ENCODE measurements at places on chromosomes 1 and 21.

- H3K4me3 ChIP-seq = no peak overlapping the region
- no peaks in the 10 kb centered on the region for H3K36me3 ChIP-seq
- H3K27ac ChIP-seq = peak overlapping the region; percentile 10
These were observed 90.8 kb upstream of the CCDC190 start for GRCh38 chr1:162951553-162952315.

DNA sequence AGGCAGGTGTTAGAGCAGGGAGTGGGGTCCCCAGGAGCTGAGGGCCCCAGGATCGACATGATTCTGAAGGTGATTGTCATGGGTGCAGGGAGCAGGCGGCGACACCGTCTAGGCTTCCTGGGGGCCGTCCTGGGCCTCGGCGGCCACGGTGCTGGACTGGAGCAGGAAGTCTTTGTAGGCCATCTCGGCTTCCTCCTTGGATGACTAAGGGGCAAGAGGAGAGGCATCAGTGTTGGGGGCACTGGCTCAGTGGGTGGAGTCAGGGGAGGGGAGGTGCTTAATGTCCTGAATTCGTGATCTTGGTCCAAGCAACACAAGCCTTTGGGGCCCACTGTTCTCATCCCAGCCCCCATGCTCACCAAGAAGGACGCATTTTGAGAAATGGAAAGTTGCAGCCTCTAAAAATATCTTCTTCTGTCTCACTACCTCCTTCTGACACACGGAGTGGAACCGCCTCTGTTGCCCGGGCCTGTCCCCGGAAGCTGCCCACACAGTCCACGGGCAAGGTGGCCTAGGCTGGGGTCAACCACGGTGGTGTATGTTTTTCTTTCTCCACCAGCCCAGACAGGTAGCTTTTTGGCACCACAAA is 8.6 kb upstream of the FCMR start:
- H3K4me3 ChIP-seq = no peak overlapping the region
- no peaks in the 10 kb centered on the region for H3K4me1 ChIP-seq
- no peaks in the 10 kb centered on the region for H3K36me3 ChIP-seq
- peak; percentile 29 for DNase-seq
- H3K27me3 ChIP-seq = no peaks in the 10 kb centered on the region
- no peak overlapping the region for H3K27ac ChIP-seq

GRCh38 chr21:45266518-45267389 is 20.9 kb downstream of the POFUT2 start:
- H3K4me3 ChIP-seq = no peak overlapping the region
- no peak overlapping the region for H3K27ac ChIP-seq
- H3K36me3 ChIP-seq = peaks cover 31% of the 10 kb centered on the region
- DNase-seq = no peak
- H3K27me3 ChIP-seq = no peaks in the 10 kb centered on the region

DNA sequence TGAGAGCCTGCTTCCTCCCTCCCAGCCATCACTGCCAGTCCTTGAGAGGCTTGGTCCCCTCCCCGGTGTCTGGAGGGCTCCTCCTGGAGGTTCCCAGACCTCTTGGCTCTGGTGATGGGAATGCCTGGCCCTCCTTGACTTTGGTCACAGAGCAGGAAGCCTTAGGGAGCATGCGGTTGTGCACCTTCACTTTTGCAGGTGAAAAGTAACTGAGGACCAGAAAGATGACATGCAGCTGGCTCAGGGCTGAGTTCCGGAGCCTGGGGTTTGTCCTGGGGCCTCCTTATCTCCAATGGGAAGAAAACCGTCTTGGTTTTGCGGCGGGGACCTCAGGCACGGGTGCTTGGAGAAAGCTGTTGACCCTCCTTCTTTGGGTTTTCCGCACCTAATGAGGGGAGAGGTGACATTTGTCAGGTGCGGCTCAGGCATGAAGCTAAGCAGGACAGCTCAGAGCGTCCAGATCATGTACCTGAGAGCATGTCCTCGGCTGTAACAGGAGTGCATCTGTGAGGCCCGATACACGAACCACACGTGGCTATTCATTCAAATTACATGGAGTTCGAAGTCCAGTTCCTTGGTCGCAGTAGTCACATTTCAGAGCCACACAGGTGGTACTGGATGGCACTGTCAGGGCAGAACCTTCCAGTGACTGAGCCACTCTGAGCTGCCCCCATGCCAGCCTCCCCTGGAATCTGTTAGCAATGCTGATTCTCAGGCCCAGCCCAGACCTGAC is 608 bp upstream of the MX2 start:
- H3K27ac ChIP-seq = peak overlapping the region; percentile 90
- no peaks in the 10 kb centered on the region for H3K36me3 ChIP-seq
- H3K4me3 ChIP-seq = no peak overlapping the region
- H3K4me1 ChIP-seq = peaks cover 15% of the 10 kb centered on the region
- no peaks in the 10 kb centered on the region for H3K27me3 ChIP-seq

DNA sequence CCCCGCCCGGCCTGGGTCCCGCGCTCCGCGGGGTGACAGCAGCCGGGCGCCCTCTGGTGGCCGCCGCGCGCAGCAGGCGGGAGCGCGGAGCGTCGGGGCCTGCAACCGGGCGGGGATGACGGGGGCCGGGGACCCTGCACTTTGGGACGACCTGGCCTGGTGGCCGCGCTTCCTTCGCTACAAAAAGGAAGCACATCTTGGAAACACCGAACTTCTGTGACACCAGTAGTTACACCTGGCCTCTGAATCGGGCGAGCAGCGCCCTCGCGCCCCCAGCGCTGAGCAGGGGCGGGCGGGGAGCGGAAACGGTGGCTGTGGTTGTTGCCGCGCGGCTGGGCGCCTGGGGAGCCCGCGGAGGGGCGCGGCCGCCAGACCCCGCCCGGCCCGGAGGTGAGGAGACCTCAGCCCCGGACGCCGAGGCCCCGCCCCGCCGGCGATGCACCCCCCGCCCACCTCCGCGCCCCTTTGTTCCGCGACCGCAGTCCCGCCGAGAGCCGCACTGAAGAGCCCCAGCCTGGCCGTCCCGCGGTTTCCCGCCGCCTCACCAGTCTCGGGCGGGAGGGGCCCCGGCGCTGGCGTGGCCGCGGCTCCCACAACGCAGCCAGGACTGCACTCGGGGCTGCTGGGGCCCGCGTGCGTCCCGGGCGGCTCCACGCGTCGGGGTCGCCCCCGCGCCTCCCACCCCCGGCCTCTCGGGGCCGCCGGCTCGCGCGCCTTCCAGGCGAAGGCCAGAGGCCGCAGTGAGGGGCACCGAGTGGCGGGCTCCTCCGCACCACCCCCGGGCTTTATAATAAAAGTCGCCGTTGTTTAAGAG is 59.3 kb downstream of the H3-3A start:
- peak overlapping the region; percentile 73 for H3K4me3 ChIP-seq
- H3K27ac ChIP-seq = peak overlapping the region; percentile 98
- peaks cover 55% of the 10 kb centered on the region for H3K4me1 ChIP-seq
- H3K36me3 ChIP-seq = no peaks in the 10 kb centered on the region

GRCh38 chr1:59419361-59420140 is 122.7 kb downstream of the FGGY start:
- H3K36me3 ChIP-seq = no peaks in the 10 kb centered on the region
- H3K4me1 ChIP-seq = no peaks in the 10 kb centered on the region
- no peak overlapping the region for H3K27ac ChIP-seq
- DNase-seq = no peak
- H3K4me3 ChIP-seq = no peak overlapping the region
- H3K27me3 ChIP-seq = no peaks in the 10 kb centered on the region

GRCh38 chr1:202804126-202804525 is 4.1 kb downstream of the KDM5B start:
- no peaks in the 10 kb centered on the region for H3K4me1 ChIP-seq
- no peaks in the 10 kb centered on the region for H3K36me3 ChIP-seq
- H3K27ac ChIP-seq = no peak overlapping the region
- no peak overlapping the region for H3K4me3 ChIP-seq
- no peaks in the 10 kb centered on the region for H3K27me3 ChIP-seq

DNA sequence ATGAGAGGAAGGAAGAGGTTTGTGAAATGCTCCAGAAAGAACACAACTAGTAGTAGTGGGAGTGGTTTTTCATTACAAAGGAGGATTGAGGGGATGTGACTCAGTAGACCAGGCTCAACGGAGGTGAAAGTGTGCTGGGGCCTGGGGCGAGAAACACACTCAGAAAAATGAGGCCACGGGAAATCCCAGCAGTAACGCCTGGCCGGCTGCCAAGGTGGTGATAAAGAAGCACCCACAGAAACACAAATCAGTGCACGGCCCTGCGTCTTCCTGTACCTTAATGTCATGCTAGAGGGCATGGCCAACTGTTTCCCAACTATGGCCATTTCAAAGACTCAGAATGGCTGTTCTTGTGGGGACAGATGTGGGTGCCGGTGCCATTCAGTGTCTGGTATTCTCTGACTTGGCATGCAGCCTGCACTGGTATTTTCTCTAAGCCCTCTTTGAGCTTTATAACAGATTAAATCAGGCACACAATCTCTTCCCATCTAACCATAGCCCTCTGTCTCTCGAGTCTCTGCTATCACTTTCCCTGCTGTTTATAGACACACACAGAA is 38.2 kb downstream of the URB2 start:
- peaks cover 10% of the 10 kb centered on the region for H3K4me1 ChIP-seq
- H3K27ac ChIP-seq = no peak overlapping the region
- no peak for DNase-seq

DNA sequence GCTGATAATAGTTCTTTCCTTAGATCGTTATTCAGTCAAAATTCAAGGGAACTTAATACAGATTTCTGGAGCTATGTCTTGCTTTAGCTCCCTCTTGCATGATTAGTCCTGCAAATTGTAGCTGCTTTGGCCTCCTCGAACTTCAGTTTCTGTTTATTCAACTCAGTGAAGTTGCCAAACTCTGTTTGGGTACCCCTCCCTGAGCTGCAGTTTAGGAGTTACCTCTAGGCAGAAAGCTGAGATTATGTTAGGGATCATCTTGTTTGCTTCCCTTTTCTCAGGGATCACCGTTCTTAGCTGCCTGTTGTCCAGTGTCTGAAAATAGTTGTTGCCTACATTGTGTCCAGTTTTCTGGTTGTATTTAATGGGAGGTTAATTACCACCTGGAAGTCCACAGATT is 43.5 kb downstream of the SNX27 start:
- H3K4me1 ChIP-seq = peaks cover 20% of the 10 kb centered on the region
- H3K4me3 ChIP-seq = no peak overlapping the region
- peaks cover 9% of the 10 kb centered on the region for H3K36me3 ChIP-seq
- DNase-seq = no peak
- no peak overlapping the region for H3K27ac ChIP-seq

DNA sequence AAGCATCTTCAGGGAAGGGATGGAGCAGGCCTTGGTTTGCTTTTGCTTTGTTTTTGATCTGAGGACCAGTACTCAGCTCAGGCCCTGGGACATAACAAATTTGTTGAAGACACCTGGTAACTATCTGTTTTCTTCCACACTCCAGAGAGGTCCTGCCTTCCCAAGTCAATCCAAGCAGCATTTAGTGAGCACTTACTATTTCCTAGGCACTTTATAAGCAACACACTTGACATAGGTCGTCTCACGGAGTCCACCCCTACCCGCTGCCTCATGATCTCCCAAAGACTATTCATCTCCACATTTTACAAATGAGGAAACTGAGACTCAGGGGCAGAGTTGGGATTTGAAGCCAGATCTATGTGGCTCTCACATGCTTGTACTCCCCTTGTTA is 14.4 kb upstream of the EPHA2 start:
- peaks cover 40% of the 10 kb centered on the region for H3K4me1 ChIP-seq
- no peaks in the 10 kb centered on the region for H3K36me3 ChIP-seq
- DNase-seq = no peak
- no peak overlapping the region for H3K4me3 ChIP-seq
- peak overlapping the region; percentile 91 for H3K27ac ChIP-seq

GRCh38 chr1:208302699-208303238 is 58.6 kb upstream of the PLXNA2 start:
- no peak overlapping the region for H3K27ac ChIP-seq
- no peaks in the 10 kb centered on the region for H3K36me3 ChIP-seq
- no peaks in the 10 kb centered on the region for H3K4me1 ChIP-seq
- no peaks in the 10 kb centered on the region for H3K27me3 ChIP-seq
- no peak overlapping the region for H3K4me3 ChIP-seq

DNA sequence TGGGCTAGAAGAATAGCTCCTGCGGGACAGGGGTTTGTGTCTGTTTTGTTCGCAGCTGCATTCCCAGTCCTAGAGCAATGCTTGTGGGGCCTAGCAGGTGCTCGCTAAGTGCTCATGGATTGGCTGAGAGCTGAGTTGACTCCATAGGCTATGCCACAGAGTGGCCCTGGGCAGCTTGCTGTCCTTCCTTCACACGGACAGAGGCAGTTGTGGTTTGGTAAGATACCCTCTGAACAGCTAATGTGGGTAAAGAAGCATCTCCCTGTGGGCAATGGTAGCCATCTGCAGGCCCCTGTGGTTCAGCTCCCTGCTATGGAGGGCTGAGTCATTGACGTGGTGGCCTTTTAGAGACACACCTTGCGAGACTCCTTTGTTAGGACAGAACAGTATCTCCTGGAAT is 23.5 kb upstream of the LBR start:
- no peaks in the 10 kb centered on the region for H3K27me3 ChIP-seq
- DNase-seq = no peak
- H3K36me3 ChIP-seq = no peaks in the 10 kb centered on the region
- H3K27ac ChIP-seq = peak overlapping the region; percentile 84

- H3K27ac ChIP-seq = no peak overlapping the region
- peaks cover 5% of the 10 kb centered on the region for H3K4me1 ChIP-seq
- H3K4me3 ChIP-seq = no peak overlapping the region
- peaks cover 4% of the 10 kb centered on the region for H3K27me3 ChIP-seq
These were observed 168.9 kb upstream of the HMCN1 start for GRCh38 chr1:185565302-185565701.

DNA sequence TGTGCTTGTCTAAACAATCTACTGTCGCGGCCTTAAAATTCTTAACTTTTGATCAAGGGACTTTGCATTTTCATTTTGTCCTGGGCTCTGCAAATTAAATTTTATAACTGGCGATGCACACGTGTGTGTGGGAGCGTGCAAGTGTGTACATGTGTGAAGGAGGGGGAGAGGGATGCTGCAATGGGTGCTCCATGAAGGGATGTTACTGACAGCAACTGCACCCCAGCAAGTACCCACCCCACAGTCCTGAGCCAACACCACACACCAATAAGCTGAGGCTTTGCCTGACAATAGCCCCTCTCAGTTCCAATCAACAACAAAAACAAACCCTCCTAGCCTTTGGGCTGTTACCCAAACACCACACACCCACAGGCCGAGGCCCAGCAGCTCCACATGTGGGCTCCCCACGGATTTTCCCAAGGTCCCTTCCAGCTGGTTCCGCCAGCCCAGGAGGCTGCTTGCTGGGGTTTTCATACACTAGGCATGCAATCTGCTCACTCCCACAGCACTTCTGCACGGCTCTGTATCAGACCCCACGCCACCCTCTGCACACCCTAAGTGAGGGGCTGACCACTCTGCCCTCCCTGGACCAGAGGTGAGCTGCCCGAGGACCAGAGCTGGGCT is 32.8 kb upstream of the IFFO2 start:
- no peaks in the 10 kb centered on the region for H3K4me1 ChIP-seq
- H3K4me3 ChIP-seq = no peak overlapping the region
- no peaks in the 10 kb centered on the region for H3K27me3 ChIP-seq
- no peak overlapping the region for H3K27ac ChIP-seq
- DNase-seq = no peak

DNA sequence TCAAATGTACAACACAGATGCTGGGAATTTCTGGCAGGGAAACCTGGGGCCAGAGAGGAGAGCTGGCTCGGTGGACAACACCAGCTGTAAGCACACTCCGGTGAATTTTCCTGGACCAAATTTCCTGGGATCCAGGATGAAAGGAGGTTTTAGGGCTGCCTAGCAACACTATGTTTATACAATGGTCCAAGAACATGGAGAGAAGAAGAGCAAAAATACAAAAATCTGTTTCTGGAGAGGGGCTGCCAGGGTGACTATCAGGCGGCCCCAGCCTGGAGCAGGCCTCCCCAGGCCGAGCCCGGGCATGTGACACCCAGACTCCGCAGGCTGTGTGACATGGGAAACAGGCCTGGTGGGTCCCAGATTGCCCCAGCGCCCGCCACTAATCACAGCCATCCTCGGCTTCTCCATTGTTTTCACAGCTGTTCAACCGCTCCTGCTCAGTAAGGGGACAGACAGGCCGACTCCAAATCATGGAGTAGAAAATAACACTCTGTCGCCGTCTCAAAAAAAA is 336.0 kb upstream of the NFIA start:
- no peaks in the 10 kb centered on the region for H3K27me3 ChIP-seq
- no peaks in the 10 kb centered on the region for H3K4me1 ChIP-seq
- no peak overlapping the region for H3K27ac ChIP-seq
